AG04449 (cell line): ENCODE measurements at places on chromosomes 11 and 22.

GRCh38 chr11:72721689-72722049 lies 30.5 kb downstream of the ARAP1 start:
- DNase-seq, result no peak

DNA sequence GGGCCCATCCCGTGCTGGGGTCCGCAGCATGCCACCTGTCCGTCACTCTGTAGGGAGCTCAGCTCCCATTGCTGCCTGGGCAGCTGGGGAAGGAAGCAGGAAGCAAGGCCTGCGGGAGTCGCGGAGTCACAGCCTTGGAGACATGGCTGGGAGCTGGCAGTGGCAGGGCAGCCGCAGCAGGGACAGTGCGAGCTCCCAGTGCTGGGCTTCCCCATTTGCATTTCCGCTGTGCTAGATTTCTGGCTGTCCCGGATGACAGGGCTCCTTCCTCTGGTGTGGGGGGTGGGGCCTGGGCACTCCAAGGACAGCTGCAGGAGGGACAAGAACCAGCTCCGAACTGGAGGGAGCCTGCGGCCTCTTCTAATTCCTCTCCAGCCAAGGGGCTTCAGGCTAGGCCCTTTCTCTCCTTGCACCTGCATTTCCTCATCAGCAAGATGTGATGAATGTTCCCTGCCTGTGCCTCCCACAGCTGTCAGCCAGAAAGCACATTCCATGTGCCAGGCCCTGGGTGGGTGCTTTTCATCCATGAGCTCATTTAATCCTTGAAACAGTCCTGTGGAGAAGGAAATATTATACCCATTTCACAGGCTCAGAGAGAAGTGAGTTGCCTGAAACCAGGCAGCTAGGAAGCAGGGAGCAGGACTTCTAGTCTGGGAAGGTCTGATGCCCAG lies 48.0 kb downstream of the MYO7A start:
- DNase-seq, result no peak

DNA sequence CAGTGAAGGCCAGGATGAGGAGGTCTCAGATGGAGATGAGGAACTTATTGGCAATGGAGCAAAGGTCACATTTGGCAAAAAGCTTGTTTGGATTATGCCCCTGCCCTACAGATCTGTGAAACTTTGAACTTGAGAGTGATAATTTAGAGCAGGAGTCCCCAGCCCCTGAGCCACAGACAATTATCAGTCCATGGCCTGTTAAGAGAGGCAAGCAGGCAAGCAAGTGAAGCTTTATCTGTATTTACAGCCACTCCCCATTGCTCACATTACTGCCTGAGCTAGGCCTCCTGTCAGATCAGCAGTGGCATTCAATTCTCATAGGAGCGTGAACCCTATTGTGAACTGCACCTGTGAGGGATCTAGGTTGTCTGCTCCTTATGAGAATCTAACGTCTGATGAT lies 1076.9 kb upstream of the TENM4 start:
- DNase-seq, result no peak

DNA sequence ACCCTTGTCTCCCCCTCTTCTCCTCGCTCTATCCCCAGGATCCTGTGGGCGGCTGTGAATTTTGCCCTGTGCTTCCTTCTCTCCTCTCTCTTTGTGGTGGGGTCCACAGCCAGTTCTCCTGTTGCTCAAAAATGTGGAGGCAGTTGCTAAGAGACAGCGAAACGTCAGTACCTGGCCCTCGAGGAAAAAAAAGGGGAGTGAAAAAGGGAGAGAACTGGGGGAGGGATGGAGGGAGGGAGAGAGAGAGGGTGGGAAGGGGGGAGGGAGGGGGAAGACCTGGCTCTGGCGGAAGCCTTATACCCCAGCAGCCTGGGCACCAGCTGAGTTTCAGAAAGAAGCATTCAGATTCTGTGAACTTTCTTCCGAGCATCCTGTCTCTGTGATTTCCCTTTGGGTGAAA lies 2.1 kb upstream of the LRRC55 start:
- DNase-seq, result no peak

- no peak for DNase-seq
Observed at GRCh38 chr11:124829986-124830385, 29.8 kb upstream of the MSANTD2 start.

GRCh38 chr11:57649826-57650738 lies at the start of gene YPEL4:
YPEL4 (minus strand) TSS chr11:57649912; CDS start chr11:57647107, 2,805 bp downstream.
- no peak for DNase-seq

DNA sequence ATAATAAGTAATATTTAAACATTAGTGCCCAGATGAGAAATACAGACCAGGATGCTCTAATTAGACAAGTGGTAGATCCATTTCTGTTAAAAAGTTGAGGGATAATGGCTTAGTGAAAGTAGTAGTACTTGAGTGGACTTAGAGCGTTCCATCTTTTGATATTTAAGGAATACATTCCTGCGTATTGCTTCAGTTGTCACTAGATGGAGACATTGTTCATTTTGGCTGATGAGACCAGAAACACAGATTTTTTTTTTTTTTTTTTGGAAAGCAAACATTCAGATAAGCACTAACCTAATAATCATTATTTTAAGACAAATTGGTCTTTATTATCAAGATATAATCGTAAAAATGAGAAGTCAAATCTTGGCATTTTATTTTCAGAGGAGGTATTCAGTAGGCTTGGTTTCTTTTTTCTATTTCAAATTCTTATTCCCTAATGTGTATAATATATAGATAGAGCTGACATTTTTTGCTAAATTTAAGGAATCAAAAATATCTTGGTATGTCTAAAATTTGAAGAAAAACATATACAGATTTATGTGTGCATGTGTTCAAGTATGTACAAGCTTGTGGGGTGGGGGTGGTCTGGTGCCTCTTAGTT lies 92.9 kb downstream of the DYNC2H1 start:
- no peak for DNase-seq

DNA sequence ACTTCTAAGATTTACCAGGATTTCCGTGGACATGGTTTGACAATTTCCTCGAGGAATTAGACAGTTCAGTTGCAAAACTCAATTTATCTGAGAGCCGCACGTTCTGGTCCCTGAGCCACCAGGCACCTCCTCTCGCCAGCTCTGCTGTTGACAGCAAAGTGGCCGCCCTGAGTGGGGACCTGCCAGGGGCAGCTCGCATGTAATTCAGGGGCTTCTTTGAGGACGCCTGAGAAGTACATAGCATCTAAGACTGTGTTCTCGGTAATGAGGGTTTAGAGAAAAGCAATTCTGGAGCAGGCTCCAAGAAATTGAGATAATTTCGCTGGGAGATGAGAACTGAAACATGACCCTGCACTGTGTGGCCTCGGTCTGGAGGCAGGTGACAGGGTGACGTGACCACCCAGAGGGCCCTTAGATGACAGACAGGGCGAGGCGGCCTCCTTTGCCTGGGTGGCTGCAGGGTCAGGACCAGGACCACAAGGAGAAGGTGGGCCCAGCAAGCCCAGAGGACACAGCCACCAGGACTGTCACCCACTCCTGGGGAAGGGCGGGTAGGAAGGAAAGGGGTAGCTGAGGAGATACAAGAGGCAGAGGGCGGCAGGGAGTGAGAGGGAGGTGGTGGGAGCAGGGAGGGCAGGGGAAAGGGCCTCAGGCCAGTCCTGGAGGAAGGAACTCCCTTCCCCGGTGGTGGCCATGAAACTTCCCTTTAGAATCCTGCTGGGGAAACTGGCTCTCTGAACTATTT lies 55.0 kb downstream of the RTL6 start:
- no peak for DNase-seq
